Stimulated activated CD8-positive, alpha-beta memory T cell treated with anti-CD3 and anti-CD28 coated beads, Interleukin-2, amount 100 ng/mL, for 1 hour (primary cell): ENCODE measurements at places on chromosomes 5 and 9.
A peak's percentile ranks its signal among the peaks of the same experiment; 100 is the strongest.

DNA sequence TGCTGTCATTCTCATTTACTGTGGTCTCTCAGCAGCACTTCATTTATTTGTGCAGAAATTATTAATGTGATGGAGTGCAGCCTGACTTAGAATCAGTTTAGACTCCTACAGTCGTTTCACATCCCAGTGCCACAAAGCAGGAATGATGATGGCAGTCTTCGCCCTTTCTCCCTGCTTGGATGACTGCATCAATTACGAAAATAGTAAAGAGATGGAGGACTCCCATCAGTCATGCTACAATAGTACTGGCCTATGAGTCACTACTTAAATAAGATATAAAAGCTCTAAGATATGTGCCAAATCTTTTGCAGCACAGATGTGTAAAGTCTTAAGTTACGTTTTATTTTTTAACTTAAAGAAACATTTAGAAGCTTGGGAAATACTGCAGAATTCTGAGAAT, 263.9 kb downstream of the CHSY3 start:
- no peak for DNase-seq

DNA sequence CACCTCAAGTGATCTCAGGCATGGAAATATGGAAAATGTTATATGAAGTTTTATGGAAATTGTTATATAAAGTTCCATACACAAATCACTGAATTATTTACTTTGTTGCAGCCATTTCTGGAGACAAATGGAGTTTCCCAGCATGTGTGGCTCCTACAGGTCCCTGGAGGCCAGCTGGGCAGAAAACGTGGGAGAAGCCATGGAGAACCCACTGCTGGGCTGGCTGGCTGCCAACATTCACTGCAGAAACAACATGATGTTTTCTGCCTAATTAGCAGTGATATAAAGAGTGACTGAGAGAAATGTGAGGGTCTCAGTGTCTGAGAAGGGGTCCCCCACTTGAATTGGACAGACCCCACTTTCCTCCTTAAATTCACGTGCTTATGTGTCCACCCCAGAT, 208.8 kb upstream of the IRX2 start:
- no peak for DNase-seq

DNA sequence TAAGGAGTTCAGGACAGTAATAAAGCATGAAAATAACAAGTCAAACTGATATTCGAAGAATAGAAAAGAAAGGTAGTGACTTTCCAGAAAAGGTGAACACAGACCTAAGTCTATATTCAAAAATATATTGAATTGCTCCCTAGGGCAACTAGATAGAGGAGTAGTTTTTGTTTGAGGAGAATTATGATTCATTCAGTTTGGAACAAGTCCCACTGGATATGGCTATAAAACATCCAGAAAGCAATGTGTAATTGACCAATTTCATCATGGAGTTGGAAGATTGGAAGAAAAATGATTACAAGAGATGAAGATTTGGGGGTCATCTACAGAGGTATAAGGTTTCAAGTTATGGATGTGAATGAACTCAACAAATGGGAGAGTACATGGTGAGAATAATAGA, 117.5 kb upstream of the ZNF462 start:
- no peak for DNase-seq

DNA sequence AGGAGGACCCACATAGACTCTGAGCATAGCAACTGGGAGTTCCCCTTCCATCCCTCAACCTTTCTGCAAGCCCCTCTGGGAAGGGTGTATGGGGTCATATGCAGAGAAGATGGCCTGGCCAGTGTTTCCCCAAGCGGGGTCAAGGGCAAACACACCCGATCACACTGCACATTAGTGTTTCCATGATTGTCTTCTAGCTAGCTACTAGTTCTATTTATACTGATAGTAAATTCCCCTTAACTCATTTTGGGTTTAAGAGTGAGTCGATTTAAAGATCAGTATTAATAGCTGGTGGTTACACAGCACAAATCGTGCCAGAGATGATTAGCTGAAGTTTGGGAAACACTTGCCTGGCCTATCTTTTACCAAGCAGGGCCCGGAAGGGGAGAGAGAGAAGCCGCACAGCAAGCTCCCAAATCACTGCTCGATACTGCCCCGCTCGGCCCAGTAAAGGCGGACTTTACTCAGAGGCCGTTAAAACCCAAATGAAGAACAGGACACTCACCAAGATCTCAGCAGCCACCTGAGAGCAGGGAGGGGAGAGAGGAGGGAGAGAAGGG, 29.4 kb upstream of the TNIP1 start:
- no peak for DNase-seq

DNA sequence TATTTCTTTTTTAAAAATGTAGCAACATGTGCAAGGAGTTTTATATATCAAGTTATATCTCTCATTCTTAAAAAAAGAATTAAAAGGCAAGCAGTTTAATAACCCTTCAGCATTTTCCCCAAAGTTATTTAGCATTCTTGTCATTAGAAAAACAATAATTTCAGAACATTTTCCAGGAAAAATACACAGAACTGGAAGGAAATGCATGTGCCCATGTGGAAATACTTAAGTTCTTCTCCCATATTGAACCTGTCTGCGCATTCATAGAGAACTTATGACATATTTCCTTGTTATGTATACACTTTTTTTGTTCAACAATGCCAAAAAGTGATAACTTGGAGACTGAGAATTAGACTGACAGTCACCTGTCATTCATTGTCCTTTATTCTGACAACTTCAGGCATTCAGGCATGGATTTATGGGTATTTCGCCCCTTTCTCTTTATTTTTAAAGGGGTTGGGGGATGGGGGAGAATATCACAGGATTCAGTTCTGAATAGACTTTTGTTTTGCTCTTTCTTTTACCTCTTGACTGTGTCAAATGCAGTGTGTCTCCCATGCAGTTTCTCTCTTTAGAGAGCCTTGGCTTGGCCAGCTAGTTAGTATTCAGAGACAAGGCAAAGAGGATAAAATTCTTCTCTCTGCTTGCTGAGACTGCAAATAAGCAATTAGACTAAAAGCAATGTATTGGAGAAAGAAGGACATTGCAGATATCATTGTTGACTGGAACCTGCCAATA, 701.0 kb downstream of the NR2F1-AS1 start:
- no peak for DNase-seq

DNA sequence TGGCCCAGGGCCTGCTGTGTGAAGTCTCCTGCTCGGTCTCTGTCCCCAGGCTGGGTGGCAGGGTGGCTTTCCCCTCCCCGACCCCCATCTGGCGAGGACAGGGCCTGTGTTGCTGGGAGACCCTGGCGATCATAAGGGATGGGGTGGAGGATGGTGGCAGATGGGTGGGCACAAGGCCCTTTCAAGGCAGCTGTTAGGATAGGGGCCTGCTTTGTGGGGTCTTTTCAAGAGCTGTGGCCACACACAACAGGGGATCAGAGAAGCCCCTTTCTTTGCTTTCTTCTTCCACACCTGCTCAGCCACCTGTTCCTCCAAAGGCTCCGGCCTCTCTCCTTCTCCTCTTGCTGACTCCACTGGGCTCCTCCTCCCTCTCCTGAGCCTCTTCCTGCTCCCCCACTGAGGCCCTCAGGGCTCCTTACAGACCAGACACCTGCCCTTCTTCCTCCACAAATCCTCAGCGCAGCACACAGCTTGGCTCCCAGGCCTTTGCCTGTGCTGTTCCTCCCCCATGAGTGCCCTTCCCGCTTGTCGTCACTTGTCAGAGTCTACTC, 15.0 kb upstream of the NEURL1B start:
- DNase-seq = no peak

GRCh38 chr5:126462239-126463014, 39.2 kb downstream of the GRAMD2B start:
- DNase-seq = no peak

DNA sequence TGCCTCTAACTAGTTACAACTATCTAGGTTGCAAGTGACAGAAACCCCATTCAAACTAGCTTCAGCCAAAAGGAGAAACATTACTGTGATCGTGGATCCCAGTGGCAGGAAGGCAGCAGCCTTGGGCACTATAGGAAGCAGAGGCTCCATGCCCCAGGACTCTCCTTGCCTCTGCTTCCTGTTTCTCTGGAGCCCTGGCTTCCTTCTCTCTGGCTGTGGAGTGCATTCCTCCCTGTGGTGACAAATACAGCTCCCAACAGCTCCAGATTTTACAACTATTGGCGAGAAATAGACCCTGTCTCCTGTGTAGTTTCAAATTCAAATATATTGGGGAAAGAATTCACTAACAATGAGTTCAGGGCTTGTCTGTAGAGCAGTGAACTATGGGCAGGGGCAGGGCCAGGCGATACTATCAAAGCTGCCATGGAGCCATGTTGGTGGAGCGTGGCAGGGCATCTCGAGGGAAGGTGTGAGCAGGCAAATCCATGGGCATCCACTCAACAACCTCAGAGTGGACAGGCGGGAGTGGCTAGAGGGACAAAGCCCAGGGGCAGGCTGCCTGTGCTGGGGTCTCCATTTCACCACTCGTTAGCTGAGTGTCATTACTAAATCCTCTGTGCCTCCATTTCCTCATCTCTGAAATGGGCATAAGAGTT, 189.5 kb downstream of the ERCC6L2 start:
- DNase-seq = no peak

GRCh38 chr5:172749076-172749475, 21.9 kb downstream of the DUSP1 start:
- no peak for DNase-seq

GRCh38 chr9:35962126-35962906, 4.4 kb upstream of the OR2S2 start:
- DNase-seq = no peak

DNA sequence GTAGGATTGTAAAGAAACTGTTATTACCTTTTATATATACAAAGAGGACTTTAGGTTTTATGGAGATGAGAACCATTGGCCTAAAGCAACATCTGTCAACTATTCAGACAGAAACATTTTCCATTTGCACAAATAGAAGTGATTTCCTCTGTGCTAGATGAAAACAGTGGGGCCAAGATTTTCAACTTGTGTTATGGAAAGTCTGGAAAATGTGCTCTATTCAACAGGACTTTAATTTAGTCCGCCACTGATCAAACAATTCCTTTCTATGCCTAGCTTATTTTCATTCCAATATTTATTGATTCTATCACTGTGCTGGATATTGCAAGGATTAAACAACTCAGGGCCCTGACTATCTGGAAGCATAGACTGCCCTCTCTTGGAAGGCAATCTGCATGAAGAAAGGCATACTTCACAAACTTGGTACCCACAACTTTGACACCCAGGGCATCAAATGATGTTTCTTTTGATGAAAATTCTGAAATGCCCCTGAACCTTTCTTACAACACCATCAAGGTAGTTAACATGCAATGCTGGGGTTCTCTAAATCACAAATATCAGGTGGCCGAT, 126.6 kb upstream of the HMHB1 start:
- DNase-seq = no peak

GRCh38 chr5:148372166-148372725, 11.5 kb upstream of the FBXO38 start:
- DNase-seq = no peak

- DNase-seq = no peak
Measured at GRCh38 chr5:35237580-35238376, 7.5 kb upstream of the PRLR start.

- no peak for DNase-seq
Measured at GRCh38 chr5:61342071-61342501, 10.0 kb downstream of the ZSWIM6 start.

DNA sequence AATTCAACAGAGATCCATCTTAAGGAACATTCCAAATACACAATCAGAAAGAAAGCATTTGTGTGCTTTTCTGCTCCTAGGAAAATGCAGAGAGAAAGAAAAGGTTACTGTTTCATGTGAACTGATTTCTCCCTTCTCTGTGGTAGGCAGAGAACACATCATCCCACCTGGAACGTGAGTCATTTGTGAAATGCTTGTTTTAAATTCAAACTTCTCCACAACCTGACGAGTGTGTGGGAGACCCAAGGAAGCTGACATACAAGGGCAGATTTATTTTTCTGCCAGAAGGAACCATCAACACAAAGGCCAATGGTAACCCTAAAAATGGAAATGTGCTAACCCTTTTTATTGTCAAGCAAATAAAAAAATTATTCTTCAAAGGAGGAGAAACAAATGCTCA, 156.4 kb downstream of the EFNA5 start:
- no peak for DNase-seq

- no peak for DNase-seq
Measured at GRCh38 chr5:66507106-66507505, 89.1 kb upstream of the MAST4 start.

DNA sequence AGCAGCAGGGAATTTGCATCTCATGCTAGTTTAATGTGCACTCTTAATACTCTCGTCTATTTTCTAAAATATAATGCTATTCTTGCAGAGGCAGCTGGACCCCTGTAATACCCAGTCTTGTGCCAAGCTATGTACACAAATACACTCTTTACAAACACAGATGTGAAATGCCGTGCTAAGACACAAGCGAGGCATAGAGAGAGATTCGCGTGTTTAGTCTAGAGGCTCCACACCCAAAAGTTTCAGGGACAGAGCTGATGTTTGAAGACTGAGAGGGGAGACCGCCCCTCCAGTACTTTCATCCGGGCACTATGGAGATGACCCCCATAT, 1.2 kb downstream of the DPYSL3 start:
- no peak for DNase-seq

GRCh38 chr9:133056533-133056932, 5.2 kb upstream of the CEL start:
- no peak for DNase-seq

- DNase-seq = peak; percentile 46
Measured at GRCh38 chr9:127608104-127608966, 3.7 kb upstream of the STXBP1 start.

- DNase-seq = no peak
Measured at GRCh38 chr5:56648460-56649034, 166.8 kb upstream of the MAP3K1 start.

DNA sequence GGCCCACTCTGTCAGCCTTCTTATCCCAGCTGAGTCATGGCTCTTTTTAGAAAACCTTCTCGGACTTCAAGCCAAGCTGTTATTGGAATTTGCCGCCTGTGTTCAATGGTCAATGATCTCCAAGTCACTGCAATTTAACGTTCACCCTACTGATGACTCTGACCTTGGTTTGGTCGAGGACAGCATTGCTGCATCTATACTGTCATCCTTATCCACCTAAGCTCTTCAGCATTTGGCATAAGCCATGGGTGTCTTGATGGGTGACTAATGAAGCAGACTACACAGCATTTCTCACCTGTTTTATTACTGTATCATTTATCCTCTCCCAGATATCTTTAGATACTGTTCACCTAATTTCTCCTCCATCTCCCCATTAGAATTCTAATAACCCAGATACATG, 5.6 kb upstream of the HSPB3 start:
- DNase-seq = no peak

DNA sequence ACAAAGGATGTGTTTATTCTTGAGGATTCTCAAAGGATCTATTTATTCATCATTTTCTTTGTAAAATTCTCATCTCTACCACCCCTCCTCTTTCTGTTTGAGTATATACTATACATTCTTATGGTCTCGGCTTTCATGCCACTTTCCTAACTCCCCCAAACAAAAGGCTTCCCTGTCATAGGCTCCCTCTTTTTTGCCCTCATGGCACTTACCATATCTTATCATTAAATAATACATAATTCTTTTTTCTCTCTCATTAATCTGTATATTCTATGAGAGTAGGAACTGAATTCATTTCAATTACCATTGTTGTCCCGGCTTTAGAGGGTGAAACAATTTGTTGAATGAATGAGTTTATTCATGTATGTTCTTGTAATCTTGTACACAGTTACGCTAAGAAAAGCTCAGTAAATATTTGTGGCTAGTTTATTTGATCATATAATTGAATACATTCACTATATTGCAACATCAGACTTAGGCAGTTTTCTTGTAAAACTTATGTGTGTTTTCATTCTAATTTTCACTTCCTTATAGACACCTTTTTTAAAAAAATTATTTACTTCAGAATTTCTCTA, 254.6 kb downstream of the EDIL3 start:
- no peak for DNase-seq
